ENCODE measurements at places on chromosomes 2 and 18.

DNA sequence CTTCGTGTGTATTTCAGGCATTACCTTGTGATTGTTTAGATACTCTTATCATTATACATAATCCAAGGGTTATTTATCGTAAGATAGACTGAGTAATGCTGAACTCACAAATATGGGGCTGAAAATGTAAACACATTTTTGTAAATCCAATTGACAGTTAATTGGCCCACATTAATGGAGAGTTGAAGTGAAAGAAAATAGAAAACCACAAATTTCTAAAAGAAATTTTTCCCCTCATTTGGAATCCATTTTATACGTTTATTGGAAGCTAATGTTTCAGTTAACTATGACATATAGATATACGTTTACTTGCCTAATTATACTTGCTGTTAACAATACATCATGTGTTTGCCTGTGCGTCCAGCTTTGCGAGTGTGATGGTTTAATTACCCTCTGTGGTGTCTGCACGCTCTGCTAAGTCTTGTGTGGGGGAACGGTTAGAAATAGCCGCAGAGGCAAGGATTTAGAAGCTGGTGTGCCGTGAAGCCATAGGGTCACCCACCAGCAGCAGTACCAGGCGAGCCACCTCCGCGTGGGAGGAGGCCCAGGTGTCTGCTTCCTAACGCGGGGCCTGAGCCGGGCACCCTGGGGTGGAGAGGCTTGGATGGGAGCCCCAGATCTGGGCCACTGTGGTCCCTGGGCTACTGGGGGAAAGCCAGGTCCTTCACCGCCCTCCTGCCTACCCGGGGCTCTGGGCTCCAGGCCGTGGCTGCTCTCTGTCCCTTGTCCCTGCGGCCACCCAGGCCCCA lies 38.0 kb downstream of the TSHZ1 start:
- H3K27ac ChIP-seq, result no peak overlapping the region
- no peaks in the 10 kb centered on the region for H3K36me3 ChIP-seq
- no peaks in the 10 kb centered on the region for H3K4me1 ChIP-seq
- H3K4me3 ChIP-seq, result no peak overlapping the region
- DNase-seq, result no peak

DNA sequence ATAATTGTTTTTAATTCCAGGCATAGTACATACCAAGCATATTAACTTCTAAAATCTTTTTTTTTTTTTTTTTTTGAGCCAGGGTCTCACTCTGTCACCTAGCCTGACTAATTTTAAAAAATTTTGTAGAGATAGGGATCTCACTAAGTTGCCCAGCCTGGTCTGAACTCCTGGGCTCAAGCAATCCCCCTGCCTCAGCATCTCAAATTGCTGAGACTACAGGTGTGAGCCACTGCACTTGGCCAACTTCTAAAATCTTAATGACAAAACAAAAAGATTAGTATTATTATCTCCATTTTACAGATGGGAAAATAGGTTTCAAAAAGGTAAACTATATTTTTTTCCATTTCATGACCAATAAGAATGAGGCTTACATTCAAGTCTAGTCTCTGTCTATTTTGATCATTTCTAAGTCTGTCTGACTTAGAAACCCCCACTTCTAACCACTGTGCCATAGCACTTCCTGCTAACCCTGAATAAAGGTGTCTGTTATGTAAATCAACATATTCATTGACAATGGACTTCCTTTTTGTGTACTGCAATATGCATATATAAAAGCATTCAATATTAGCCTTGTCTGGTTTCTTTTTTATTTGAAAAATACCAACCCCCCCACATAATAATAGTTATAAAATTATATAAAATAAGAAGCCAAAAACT lies 28.7 kb upstream of the ZEB2 start:
- no peak overlapping the region for H3K4me3 ChIP-seq
- H3K36me3 ChIP-seq, result no peaks in the 10 kb centered on the region
- H3K27ac ChIP-seq, result no peak overlapping the region
- no peaks in the 10 kb centered on the region for H3K27me3 ChIP-seq
- peaks cover 9% of the 10 kb centered on the region for H3K4me1 ChIP-seq

GRCh38 chr18:2337552-2338141 lies 233.7 kb downstream of the METTL4 start:
- H3K4me3 ChIP-seq, result no peak overlapping the region
- no peak overlapping the region for H3K27ac ChIP-seq
- no peaks in the 10 kb centered on the region for H3K4me1 ChIP-seq
- H3K36me3 ChIP-seq, result no peaks in the 10 kb centered on the region

GRCh38 chr2:99876956-99877355 lies 265.4 kb downstream of the AFF3 start:
- H3K4me1 ChIP-seq, result peaks cover 9% of the 10 kb centered on the region
- no peak overlapping the region for H3K27ac ChIP-seq
- H3K4me3 ChIP-seq, result no peak overlapping the region

DNA sequence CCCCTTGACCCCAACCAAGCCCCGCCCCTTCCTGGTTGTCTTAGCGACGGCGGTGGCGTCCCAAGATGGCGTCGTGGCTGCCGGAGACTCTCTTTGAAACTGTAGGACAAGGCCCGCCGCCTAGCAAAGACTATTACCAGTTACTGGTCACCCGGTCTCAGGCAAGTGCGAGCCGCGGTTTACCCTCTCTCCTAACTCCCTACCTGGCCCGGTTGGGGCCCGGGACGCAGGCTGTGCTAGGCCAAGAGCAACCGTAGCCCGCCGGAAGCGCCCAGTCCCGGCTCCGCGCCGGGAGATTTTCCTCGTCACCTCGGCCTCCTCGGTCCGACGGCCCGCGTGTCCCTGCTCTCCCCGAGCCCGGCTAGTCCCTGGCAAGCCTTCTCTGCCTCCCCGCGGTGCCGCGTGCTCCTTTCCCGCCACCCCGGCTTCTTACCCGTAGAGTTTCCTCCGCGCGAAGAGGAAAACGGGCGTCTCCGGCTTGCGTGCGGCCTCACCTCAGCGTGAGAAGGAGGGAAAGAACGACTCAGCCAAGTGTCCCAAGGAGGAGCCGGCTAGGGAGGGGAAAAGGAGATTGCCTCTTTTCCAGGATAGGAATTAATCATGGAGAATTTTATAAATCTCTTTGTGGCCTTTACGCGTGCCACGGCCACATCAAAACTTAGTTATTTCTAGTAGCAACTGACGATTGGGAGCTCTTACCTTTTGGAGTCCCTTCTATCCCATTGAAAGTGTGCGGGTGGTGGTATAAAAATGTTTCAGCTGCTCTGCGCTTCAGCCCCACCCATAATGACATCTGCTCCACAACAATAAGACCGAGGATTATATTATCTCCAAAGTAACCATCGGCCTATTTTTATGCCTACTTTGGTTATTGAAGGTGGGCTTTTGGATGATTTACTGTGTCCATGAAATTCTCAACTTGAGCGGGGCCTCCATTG lies at the start of gene FBXO36:
FBXO36 (plus strand) TSS at position 55 of the 938 bp plus-strand sequence; CDS start at position 66, 11 bp downstream.
- no peaks in the 10 kb centered on the region for H3K27me3 ChIP-seq
- no peak for DNase-seq
- H3K36me3 ChIP-seq, result peaks cover 2% of the 10 kb centered on the region

GRCh38 chr2:167420211-167420610 lies 531.9 kb downstream of the XIRP2 start:
- no peak overlapping the region for H3K4me3 ChIP-seq
- H3K36me3 ChIP-seq, result no peaks in the 10 kb centered on the region
- H3K27me3 ChIP-seq, result no peaks in the 10 kb centered on the region

DNA sequence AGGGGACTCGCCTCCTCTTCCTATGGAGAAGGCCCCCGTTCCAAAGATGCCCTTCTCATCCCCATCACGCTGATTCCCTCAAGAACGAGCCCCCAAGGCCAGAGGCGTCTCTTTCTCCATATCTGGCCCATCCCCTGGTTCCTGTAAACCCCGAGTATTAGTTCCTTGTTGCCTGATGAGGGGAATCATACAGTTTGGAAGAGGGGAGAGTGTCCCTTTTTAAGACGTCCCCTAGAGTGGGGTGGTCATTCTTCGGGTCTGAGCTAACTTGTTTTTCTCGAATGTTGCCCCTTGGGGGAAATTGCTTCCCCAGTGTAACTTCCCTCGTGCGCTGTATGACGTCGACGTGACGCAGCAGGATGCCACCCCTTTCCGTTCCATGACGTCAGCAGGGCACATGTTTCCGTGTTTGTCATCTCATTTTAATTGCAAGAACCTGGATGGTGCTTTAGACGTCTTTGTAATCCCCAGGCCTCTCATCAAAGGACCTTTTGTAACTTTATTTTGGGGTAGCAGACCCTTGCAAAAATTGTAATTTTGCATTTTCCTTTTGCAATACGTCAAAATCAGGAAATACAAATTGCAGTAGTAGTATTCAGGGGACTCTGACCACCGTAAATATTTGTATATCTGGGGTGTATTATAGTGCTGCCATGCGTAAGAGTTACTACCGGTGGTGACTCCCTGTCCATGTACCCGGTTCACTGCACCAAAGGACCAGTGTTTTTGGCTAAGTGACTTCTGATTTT lies 569 bp downstream of the BABAM2 start:
- DNase-seq, result peak; percentile 54
- H3K4me1 ChIP-seq, result peaks cover 3% of the 10 kb centered on the region
- peak overlapping the region; percentile 51 for H3K27ac ChIP-seq

GRCh38 chr18:63409301-63409700 lies 13.0 kb downstream of the VPS4B start:
- no peaks in the 10 kb centered on the region for H3K27me3 ChIP-seq
- no peaks in the 10 kb centered on the region for H3K4me1 ChIP-seq
- no peak overlapping the region for H3K27ac ChIP-seq
- DNase-seq, result no peak
- H3K4me3 ChIP-seq, result no peak overlapping the region

- H3K27me3 ChIP-seq, result no peaks in the 10 kb centered on the region
- DNase-seq, result no peak
- H3K36me3 ChIP-seq, result peaks cover 2% of the 10 kb centered on the region
- H3K27ac ChIP-seq, result no peak overlapping the region
- H3K4me3 ChIP-seq, result no peak overlapping the region
- peaks cover 2% of the 10 kb centered on the region for H3K4me1 ChIP-seq
These were observed 5.4 kb upstream of the MRPS9 start for GRCh38 chr2:105032476-105032875.

GRCh38 chr2:33435518-33435917 lies 40.9 kb upstream of the RASGRP3 start:
- DNase-seq, result no peak
- H3K27me3 ChIP-seq, result no peaks in the 10 kb centered on the region
- no peaks in the 10 kb centered on the region for H3K36me3 ChIP-seq
- H3K4me3 ChIP-seq, result no peak overlapping the region
- H3K27ac ChIP-seq, result no peak overlapping the region
- no peaks in the 10 kb centered on the region for H3K4me1 ChIP-seq

DNA sequence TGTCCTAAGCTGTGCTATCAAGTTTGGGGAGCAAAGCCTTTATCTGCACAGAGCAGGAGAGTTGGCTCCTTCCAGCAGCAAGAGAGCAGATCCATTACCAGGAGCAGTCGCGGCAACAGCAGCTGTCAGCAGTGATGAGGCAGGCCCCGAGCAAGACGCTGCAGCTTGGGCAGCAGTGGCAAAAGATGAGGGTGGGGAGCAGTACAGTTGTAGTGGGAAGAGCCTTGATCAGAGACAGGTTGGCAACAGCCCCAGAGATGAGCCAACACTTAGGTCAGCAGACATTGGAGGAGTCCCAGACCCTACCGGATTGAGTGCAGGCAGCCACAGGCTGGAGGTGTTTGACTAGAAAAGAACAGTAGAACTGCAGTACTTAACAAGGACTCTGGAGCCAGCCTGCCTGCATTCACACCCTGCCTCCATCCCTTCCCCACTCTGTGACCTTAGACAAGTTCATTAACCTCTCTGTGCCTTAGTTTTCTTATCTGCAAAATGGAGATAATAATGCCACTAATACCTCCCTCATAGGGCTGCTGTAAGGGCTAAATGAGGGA lies 117.1 kb upstream of the SERTAD2 start:
- peaks cover 2% of the 10 kb centered on the region for H3K4me1 ChIP-seq
- no peak for DNase-seq
- H3K4me3 ChIP-seq, result no peak overlapping the region
- H3K27ac ChIP-seq, result no peak overlapping the region
- no peaks in the 10 kb centered on the region for H3K36me3 ChIP-seq
- peaks cover 2% of the 10 kb centered on the region for H3K27me3 ChIP-seq

DNA sequence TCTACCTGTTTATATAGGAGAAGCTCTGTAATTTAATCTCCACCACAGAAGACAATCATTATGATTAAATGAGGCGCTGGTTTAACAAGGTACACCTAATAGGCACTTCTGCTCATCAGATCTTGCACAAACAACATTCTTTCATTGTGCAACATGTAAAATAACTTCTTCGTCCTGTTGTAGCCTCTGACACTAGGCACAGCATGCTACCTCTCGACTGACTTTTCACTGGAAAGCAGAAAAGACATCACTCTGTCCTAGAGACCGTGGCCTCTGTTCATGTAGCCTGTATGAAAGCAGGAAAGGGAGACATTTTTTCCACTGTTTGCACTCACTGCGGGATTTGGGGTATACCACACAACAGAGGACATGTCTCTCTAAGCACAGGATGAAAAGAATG lies 316.5 kb downstream of the IRS1 start:
- peak; percentile 21 for DNase-seq
- peaks cover 12% of the 10 kb centered on the region for H3K4me1 ChIP-seq
- H3K27ac ChIP-seq, result peak overlapping the region; percentile 93
- H3K4me3 ChIP-seq, result no peak overlapping the region
- H3K36me3 ChIP-seq, result no peaks in the 10 kb centered on the region

- no peaks in the 10 kb centered on the region for H3K27me3 ChIP-seq
- no peak for DNase-seq
- no peak overlapping the region for H3K4me3 ChIP-seq
- no peaks in the 10 kb centered on the region for H3K4me1 ChIP-seq
These were observed 65.3 kb upstream of the UGP2 start for GRCh38 chr2:63776382-63776781.

GRCh38 chr2:241788572-241788971 lies 11.9 kb downstream of the GAL3ST2 start:
- H3K27me3 ChIP-seq, result no peaks in the 10 kb centered on the region
- no peak overlapping the region for H3K4me3 ChIP-seq
- H3K36me3 ChIP-seq, result no peaks in the 10 kb centered on the region
- H3K4me1 ChIP-seq, result no peaks in the 10 kb centered on the region

DNA sequence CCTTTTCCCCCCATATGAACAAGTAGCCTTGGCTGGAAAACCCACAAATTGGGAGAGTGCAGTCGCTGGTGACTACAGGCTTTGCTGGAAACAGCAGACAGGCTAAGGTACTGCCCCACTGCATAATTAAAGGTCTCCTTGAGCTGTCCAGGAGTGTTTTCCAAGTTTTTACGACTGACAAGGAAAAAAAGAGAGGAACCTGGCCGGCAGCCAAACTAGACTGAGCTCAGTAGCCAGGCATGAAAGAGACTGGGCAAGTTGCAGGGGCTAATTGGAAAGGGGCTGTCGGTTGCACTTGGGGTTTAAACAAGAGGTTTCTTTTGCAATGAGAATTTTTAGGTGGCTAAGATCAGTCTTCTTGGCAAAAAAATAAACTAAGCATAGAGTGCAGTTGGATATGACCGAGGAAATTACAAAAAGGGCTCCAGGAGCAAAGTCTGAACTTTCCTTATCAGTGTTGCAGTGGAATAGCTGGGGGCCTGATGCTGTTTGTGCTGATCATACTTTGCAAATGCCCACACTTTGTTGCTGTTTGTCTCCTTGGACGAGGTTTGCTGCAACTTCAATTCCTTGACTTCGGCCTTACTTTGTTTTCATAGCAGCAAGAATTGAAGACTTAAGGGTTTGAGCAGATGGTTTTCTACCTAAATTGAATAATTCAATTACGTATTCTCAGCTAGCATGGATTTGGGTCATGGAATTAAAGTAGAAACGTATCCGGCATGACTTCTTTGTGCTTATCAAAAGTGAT lies 2.1 kb downstream of the GULP1 start:
- peak overlapping the region; percentile 79 for H3K4me3 ChIP-seq
- H3K36me3 ChIP-seq, result peaks cover 2% of the 10 kb centered on the region
- peak overlapping the region; percentile 46 for H3K27ac ChIP-seq
- H3K4me1 ChIP-seq, result peaks cover 12% of the 10 kb centered on the region

GRCh38 chr2:118012778-118013177 lies 1.1 kb downstream of the CCDC93 start:
- H3K36me3 ChIP-seq, result peaks cover 15% of the 10 kb centered on the region
- no peak overlapping the region for H3K27ac ChIP-seq
- no peak overlapping the region for H3K4me3 ChIP-seq
- peaks cover 3% of the 10 kb centered on the region for H3K4me1 ChIP-seq

Measured in neuronal stem cell (in vitro differentiated cells).